ENCODE measurements at places on chromosomes 5 and 9.

GRCh38 chr5:133034064-133034463 is 7.7 kb upstream of the ZCCHC10 start:
- DNase-seq = peak; percentile 33

DNA sequence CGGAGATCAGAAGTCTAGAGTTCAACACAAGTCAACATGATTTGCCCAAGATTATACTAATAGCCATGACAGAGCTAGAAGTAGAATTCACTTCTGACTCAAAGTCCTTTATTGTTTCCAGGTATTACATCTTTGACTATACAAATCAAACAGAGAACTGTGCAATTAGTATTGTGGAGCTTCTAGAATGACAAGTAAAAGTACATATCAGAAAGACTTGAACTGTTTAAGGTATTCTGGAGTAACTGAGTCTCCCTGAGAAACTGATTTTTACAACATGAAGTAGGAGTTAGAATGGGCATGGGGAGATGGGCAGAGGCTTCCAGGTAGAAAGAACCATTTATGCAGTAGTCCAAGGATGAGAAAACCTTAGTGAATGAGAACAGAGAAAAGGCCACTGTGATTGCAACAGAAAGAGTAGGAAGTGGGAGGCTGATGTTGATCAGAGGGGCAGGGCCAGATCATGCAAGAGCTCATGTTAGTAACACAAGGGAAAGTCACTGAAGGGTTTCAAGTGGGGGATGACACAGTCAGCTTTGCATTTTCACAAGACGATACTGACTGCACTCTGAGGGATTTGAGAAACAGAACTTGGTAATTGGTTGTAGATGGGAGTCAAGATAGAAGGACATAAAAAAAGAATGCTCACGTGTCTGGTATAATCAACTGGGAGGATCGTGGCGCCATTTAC is 280.7 kb downstream of the RFX3 start:
- DNase-seq = no peak

DNA sequence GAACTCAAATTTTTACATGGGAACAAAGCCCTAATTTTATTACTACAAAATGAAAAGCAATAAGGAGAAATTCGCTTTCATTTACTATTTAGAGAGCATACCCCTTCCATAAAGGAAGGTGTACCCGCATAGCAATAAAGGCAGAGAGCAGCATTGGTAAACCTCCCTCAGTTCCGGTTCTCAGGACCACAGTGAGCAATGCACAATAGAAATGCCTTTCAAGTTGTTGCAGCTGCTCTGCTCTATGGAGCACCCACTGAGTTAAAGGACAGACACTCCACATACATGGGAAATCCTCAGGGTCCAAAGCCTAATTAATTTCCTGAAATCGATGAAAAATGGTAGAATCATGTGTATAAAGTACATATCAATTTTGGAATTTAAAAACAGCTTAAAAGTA is 89.9 kb upstream of the MPDZ start:
- no peak for DNase-seq

DNA sequence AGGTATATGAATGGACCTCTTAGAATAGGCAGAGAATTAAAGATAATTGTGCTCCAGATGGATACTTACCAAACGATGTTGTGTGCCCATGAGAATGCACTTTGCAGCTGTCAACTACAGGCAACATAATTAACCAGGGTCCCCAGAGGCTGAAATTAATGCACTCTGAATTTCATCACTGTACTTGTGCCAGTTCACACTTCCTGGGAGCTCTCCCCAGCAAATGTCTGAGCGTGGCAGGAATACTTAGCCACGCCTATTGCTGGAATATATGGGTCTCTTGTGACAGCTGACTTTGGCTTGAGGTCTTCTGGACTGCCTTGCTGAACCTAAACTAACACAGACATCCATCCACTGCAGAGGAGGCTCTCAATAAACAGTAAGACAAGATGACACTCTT is 11.9 kb upstream of the C1QTNF2 start:
- no peak for DNase-seq

Data from cardiac septum (tissue), 1 donor.